Peyer's patch (tissue), 4 donors: ENCODE measurements at places on chromosomes 6 and 20.
A peak's percentile ranks its signal among the peaks of the same experiment; 100 is the strongest.

DNA sequence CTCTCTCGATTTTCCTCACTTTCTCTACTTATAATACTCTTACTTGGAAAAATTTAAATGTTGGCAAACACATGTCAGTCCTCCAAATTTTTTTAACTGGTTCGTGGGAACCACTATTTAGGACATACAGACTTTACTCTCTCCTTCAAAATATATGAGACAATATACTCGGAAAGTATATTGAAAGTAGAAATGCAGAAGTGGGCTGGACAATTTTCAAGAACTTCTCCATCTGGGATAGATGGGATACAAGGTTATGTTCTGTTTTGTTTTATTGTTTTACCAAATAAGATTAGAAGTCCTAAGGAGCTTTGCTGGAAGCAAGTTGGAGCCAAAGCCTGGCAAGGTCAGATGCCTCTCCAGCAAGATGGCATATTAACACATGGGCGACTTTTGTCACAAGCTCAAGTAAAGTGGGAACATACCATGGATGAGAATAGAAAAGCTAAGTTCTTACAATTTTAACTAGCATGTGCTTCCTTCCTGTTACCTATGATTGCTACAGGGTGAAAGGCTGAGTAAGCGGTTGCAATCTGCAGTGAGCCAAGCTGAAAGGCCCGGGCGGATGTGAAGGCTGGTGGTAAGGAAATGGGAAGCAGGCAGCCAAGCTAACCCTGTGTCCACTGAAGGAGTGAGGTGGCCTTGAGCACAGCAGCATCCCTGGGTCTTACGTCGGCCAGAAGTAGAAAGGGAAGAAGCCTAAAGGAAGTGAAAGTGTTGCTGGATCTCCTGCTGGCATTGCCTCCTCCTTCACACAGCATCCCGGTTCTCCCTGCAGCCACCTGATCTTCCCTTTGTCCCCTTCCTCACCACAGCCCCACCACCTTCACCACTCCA, 7.1 kb downstream of the MAP3K5 start:
- DNase-seq, result peak; percentile 86

- DNase-seq, result no peak
These were observed 759.8 kb downstream of the PTPRT start for GRCh38 chr20:42429761-42430458.

DNA sequence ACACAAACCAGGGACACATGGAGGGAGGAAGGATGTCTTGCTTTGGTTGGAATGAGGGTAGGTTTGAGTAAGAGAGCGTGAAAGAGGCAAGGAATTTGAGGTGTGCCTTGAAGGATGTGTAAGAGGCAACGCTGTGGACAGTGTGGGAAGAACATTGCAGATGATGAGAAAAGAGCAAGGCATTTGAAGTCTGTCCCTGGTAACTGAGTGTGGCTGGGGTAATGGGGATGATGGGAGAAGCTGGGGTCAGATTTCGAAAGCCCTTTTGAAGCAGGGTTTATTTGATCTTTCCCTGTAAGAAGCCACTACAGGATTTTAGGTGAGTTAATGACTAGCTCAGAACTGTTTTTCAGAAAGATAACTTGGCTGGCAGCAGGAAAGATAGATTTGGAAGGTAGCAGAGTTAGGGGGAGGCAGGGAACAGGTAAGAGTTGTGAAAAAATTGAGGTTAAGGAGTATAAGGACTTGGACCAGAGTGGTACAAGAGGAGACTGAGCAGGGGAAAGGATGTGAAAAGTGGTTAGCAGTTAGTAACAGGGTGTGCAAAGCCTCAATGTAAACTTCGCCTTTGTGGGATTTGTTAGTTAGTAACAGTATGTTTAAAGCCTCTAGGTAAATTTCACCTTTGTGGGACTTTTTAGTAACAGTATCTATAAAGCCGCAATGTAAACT, 17.7 kb downstream of the UTRN start:
- no peak for DNase-seq

DNA sequence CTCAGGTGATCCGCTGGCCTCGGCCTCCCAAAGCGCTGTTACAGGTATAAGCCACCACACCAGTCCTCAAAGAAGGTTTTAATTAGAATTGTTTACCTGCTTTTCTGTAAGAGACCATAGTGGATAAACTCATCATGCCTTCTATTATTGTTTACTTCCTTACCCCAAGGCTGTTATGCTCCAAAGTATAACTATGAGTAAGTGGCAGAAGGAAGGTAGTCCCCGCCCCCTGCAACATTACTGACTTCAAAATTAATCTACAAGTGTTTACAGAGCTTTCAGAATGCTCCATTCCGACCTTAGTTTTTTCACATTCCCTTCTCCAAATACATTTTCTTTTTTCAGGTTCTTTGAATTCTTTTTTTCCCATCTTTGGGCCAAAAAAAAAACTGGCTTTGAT, 480.5 kb upstream of the NOX3 start:
- no peak for DNase-seq

GRCh38 chr6:70667256-70667710, 400 bp upstream of the SMAP1 start:
- no peak for DNase-seq

- no peak for DNase-seq
These were observed 15.8 kb downstream of the SHPRH start for GRCh38 chr6:145948328-145948727.

- no peak for DNase-seq
These were observed 64.9 kb downstream of the CPNE5 start for GRCh38 chr6:36774331-36774730.

DNA sequence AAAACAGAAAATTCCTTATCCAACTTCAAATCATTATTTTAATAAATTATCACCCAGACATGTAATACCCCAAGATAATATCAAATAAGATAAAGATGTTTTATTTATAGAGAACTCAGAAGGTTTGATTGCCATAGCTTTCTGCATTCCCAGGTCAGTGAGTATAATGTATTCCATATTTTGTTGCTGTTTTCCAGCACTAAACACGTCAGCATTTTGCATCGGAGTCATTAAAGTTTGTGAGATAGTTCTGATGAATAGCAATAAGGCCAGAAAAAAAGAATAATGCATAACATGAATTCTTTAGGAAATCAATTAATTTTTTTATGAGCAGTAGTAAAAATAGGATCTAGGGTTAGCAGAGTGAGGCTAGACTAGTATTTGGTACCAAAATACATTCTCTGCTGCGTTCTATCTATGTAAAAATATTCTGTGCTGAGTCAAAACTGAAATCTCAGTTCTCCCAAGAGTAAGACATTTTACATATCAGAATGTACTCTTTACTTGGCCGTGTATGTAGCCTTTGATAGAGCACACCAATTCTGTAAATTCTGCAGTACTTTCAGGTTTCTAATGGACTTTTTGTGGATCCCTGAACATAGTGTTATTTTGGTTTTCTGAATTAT, 269.9 kb upstream of the AGPAT4 start:
- no peak for DNase-seq

- DNase-seq, result no peak
These were observed 284.1 kb upstream of the PLN start for GRCh38 chr6:118263921-118264486.

DNA sequence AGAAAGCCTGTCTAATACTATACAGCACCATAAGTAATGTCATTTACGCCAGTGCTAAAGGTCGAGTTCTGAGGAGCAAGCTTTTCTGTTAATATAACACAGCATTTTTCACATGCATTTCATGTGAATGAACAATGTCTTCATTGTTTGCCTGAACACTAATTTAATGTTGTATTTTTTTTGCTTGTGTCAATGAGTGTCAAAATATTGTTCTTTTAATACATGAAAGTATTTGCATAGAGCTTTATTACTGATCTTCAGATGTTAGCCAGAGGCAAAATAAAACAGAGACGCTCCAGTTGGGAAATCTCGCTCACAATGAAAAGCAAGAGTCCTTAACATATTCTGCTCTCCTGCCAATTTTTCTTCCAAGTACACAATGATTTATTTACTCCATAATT, 151.8 kb downstream of the FOXC1 start:
- DNase-seq, result no peak

GRCh38 chr20:25252686-25253421, 5.0 kb downstream of the PYGB start:
- DNase-seq, result no peak

GRCh38 chr20:40197691-40198090, 491.3 kb downstream of the MAFB start:
- no peak for DNase-seq

DNA sequence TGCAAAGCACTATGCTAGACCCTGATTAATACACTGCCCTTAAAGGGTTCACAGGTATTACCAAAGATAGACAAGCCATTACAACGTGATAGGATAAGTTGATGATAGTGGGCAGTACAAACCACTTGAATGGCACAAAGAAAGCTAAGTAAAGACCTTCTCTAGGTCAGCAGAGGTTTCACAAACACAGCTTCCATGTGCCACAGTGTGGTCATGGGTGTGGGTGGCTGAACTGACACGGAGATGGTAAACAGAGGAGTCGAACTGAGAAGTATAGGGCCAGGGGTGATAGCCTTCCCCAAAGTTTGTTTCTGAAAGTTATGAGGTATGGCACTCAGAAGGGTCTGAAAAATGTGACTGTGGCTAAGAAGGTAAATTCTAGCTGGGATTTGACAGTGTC, 4.3 kb downstream of the ZBTB9 start:
- no peak for DNase-seq

GRCh38 chr6:134376785-134377184, 58.9 kb upstream of the SGK1 start:
- DNase-seq, result no peak

DNA sequence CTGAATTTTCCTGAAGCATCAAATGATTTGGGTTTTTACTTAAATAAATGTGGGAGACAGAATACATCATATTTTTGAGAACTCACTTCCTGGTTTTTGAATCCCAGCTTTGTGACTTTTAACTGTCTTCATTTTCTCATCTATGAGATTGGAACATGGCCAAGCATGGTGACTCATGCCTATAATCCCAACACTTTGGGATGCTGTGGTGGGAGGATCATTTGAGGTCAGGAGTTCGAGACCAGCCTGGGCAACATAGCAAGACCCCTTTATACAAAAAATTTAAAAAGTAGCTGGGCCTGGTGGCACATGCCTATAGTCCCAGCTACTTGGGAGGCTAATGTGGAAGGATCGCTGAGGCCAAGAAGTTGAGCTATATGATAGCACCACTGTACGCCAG, 122.3 kb downstream of the QKI start:
- no peak for DNase-seq

- no peak for DNase-seq
These were observed 194.4 kb downstream of the BMP7 start for GRCh38 chr20:57071954-57072583.

- peak; percentile 61 for DNase-seq
These were observed 663 bp downstream of the FYN start for GRCh38 chr6:111872401-111873177.

DNA sequence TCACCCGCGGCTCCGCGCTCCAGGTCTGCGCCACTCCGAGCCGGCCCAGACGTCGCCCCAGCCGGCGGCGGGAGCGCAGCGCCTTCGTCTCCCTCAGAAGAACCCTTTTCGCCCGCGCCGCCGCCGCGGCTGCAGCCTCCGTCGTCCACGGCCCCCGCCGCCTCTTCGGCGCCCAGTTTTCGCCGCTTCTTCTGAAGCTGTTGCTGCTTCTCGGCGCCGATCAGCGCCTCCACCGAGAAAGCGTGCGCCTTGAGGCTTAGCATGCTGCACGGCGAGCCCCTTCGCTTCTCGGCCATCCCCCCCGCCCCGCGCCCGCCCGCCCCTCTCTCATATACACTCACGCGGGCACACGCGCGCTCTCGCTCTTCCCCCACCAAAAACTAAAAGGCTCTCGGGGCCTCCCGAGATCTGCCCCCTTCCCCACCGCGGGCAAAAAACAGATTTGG, 489 bp downstream of the TBX18 start:
- no peak for DNase-seq
